ENCODE measurements at places on chromosomes 2 and 18. TPM values are rescaled to one million over a fixed set of nuclear protein-coding genes. Genes with fewer than 3 reads are reported as not detected.

GRCh38 chr2:85541753-85542457 is 2.9 kb downstream of the MAT2A start:
- DNase-seq = no peak

- no peak for DNase-seq
Measured at GRCh38 chr2:47221946-47222345, 66.8 kb upstream of the STPG4 start.

DNA sequence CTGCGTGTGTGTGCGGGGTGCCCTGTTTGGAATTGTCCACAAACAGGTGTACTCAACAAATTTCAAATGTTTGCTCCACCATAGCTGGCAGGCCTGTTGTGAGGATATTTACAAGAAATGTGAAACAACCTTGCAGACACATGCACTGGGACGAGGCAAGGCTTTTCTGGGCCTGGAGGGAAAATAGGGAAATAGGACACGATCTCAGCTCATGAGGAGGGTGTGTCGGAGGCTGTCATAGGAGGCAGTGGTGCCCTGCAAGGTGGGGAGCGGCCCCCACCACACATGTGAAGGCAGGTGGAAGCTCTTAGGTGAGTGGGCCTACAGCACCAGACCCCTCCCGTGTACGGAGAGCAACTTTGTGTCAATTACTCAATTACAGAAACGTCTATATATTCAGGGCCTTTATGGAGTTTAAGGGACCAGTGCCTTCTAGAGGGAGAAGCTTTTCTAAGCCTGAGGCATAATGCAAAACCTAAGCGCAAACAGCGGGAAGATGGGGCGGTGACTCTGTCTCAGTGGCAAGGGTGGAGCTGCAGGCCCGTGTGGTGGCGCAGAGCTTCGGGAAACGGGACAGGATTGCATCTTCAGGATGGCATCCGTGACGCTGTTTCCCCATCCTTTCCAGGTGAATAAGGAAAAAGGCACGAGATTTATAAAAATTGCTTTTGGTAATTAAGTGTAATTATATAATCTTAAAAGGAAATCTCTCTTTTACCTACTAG is 48.0 kb downstream of the RNF144A start:
- DNase-seq = no peak

GRCh38 chr2:25655316-25655715 is 18.1 kb downstream of the DTNB start:
- no peak for DNase-seq

DNA sequence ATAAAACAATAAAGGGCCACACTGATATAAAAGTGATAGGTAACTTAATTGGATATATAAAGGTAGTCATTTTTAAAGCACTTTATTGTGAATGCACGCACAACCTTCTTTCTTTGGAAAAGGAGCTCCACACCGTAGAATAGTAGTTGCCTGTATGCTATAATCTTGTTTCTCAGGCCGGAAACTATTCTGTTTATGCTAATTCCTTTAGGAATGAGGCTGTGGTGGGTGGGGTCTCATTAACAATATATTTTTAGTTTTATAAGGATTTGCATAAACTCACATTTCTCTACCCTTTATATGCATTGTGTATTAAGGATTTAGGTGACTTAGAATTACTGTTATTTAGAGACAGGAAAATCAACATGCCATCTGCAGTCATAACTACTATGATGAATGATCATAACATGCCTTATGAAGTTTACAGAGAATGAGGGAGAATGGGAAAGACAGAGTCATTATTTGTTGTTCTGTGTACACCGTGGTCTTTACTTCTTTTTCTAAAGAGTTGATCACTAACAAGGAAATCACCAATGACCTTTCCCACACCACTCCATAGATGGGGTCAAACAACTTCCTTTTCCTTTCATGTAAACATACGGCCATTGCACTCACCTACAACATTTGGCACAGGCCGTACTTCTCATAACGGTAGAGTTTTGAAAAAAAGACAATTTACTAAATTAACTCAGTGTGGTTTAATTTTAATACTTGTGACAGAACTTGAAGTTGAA is 84.5 kb downstream of the PIEZO2 start:
- DNase-seq = no peak

- no peak for DNase-seq
Measured at GRCh38 chr18:63206433-63207142, 113.0 kb downstream of the BCL2 start.

DNA sequence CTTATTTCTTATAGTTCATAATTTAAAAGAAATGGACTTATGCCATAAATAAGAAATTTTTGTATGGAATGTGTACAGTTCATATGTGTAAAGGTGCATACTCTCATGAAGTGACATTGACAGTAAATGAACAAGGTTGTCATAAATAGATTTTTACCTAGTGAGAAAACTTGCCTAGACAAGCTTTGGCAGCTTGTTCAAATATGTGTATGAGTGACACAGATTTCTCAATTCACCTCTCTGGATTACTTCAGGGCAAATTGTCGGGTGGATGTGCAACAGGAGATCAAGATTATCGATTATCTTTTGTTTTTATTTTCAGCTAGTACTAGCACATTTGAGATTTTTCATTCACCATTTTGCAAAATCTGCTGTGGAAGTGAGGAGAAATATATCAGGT is 758.1 kb upstream of the ACVR2A start:
- DNase-seq = no peak

GRCh38 chr18:62001396-62001795 is 108.6 kb upstream of the RNF152 start:
- no peak for DNase-seq

DNA sequence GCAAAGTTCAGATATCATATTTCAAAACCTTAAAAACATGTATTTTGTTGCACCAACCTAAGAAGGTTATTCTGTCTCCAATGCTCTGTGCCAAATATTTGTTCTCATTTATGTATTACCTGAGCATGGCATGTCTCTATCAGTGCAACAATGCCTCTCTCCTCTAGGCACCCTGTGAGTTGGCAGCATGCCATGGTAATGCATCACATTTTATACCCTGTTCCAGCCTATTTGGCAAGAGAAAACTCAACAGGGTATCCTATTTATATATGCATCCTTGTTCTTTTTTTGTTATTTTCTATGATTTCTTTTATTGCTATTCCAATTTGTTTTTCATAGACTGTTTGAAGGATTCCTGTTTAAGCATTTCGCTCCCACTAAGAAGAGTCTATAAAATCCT is 126.3 kb upstream of the NRXN1 start:
- no peak for DNase-seq

GRCh38 chr2:49416252-49416651 is 261.9 kb upstream of the FSHR start:
- DNase-seq = no peak

- DNase-seq = no peak
Measured at GRCh38 chr2:37569986-37570679, 101.3 kb downstream of the CDC42EP3 start.

DNA sequence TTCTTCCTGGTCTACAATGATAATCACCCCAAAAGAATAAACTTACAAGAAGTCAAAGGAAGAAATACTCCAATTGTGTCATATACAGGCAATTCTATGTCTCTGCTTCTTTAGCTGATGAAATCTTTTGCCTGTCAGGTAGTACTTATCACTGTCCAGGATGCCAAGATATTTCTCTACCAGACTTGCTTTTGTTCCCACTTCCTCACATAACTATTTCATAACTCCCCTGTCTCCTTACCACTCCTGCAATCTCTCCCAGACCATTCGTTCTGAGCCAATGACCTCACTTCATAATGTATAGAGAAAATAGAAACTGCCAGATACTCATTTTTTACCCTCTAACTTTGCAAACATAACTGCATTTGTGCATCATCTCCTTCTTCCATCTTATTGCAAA is 39.1 kb downstream of the HNMT start:
- no peak for DNase-seq

DNA sequence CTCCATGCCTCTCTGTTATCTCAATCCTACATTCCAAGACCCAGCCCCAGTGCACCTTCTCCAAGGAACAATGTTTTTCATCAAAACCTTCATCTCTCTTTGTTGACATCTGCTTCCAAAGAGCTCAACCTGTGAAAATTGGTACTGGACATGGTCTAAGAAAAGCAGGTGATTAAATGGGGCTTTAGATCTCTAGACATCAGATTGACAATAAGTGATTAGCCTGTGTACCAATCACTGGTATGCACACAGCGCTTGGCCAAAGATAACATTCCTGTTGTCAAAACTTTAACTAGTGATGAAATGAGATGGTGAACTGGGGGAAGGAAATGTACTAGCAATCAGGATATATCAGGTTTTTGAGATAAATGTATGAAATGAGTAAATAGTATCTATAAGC is 183.3 kb downstream of the TDRD15 start:
- DNase-seq = no peak

Gene TCF23
- total RNA-seq = 57.1 TPM

Gene ANO7
- total RNA-seq = 1.1 TPM

Gene KIF5C
- total RNA-seq = 1.2 TPM

Gene MYOM1
- 7.3 TPM for total RNA-seq
